Caco-2 (cell line): ENCODE measurements at places on chromosomes 11 and 22.

GRCh38 chr11:117970400-117971024 lies 15.7 kb upstream of the IL10RA start:
- no peaks in the 10 kb centered on the region for H3K27me3 ChIP-seq
- H3K36me3 ChIP-seq: no peaks in the 10 kb centered on the region
- no peaks in the 10 kb centered on the region for H3K4me1 ChIP-seq
- H3K4me3 ChIP-seq: no peak overlapping the region
- no peak for DNase-seq

- no peak overlapping the region for H3K4me3 ChIP-seq
- H3K27ac ChIP-seq: no peak overlapping the region
- H3K27me3 ChIP-seq: no peaks in the 10 kb centered on the region
- H3K4me1 ChIP-seq: 0 out of 2 replicates have a peak, but pooled peaks cover 4% of the 10 kb centered on the region
- DNase-seq: no peak
- peaks cover 3% of the 10 kb centered on the region for H3K36me3 ChIP-seq
Observed at GRCh38 chr22:41664490-41664889, 24.2 kb downstream of the SNU13 start.

DNA sequence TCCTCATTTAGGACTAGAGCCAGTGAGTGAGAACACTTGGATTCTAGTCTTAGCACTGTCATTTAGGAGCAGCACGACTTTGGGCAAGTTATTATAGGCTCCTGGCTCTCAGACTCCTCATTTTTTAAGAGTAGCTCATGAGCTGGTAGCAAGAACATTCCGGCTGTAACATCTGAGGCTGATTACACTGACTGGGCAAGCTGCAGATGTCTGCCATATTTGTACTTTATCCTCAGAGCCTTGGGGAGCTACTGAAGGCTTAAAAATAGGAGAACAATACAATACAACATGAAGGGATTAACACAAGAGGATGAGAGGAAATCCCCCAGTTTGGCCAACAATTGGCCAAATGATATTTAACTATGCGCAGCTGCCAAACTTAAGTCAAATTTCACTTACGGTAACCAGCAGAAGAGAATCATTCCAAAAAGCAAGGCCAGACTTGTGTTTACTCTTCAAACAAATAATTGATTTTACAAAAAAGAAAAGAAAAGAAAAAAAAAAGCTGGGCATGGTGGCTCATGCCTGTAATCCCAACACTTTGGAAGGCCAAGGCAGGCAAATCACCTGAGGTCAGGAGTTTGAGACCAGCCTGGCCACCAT lies 113.1 kb upstream of the ARHGAP42 start:
- no peak for DNase-seq
- H3K27me3 ChIP-seq: no peaks in the 10 kb centered on the region
- H3K4me3 ChIP-seq: no peak overlapping the region
- no peak overlapping the region for H3K27ac ChIP-seq

GRCh38 chr22:35812600-35812999 lies 94.9 kb downstream of the APOL5 start:
- H3K27me3 ChIP-seq: no peaks in the 10 kb centered on the region
- 0 out of 2 replicates have a peak, but pooled peaks cover 6% of the 10 kb centered on the region for H3K4me1 ChIP-seq
- H3K4me3 ChIP-seq: no peak overlapping the region
- no peak for DNase-seq
- no peak overlapping the region for H3K27ac ChIP-seq

DNA sequence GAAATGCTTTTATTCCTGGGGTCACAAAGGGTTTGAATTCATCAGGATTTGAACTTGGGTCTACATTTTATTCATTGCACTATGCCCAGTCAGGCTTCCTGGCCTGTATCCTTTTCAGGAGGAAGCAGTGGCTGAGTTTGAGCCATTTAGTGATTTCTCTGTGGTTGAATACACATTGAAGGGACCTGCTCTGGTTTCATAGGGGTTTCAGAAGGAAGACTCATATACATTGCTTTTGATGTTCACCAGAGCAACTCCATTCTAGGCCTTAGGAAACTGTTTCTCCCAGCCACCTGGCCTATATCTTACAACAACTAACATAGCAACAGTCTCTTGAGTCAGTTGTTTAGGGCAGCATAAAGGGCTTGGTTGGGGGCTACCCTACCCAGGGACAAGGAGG lies 165.7 kb downstream of the INSC start:
- no peak overlapping the region for H3K4me3 ChIP-seq
- H3K4me1 ChIP-seq: no peaks in the 10 kb centered on the region
- no peaks in the 10 kb centered on the region for H3K36me3 ChIP-seq
- H3K27ac ChIP-seq: no peak overlapping the region
- H3K27me3 ChIP-seq: no peaks in the 10 kb centered on the region; the same call in 1 of the 2 replicates
- DNase-seq: no peak

DNA sequence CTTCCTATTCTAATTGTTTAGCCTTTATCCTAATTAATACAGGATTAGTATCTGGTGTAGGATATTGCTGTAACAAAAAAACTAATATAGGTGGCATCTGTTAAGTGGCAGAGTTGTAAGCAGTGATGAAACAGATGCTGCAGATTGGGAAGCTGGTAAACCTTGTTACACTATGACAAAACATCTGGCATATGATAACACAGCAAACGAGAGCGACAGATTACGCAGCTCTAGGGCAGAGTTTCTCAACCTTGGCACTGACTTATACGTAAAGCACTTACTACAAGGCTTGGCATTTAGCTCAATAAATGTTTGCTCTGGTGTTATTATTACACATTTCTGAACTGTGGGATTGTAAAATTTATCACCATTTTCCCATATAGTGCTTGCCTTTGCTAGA lies 137.0 kb downstream of the ATG16L2 start:
- no peak overlapping the region for H3K4me3 ChIP-seq
- no peak overlapping the region for H3K27ac ChIP-seq
- H3K4me1 ChIP-seq: no peaks in the 10 kb centered on the region
